T-helper 17 cell (primary cell): ENCODE measurements at places on chromosomes 3 and 15. TPM values are rescaled to one million over a fixed set of nuclear protein-coding genes. Genes with fewer than 3 reads are reported as not detected.

DNA sequence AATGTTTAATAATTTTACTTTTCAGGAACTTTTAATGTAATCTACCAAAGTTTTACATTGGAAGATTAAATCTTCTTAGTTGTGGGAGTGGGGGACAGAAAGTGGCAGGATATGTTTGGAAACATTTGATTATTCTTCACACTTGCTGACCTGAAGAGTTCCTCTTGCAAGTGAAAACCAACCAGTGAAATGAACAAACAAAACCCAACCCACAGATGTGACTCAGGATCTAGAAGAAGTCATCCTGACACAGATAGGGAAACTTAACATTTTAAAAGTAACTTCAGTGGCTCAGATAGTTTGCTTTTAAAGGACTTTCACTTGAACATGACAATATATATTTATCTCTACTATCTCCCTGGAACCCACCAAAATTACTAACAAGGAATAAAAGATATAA is 55.4 kb downstream of the ASTE1 start:
- DNase-seq: no peak

- no peak for DNase-seq
Observed at GRCh38 chr15:75198560-75199356, 2.9 kb upstream of the C15orf39 start.

- DNase-seq: no peak
Observed at GRCh38 chr15:66085128-66085527, 168.4 kb downstream of the MEGF11 start.

- no peak for DNase-seq
Observed at GRCh38 chr15:98648654-98649471, 524 bp downstream of the IGF1R start.

DNA sequence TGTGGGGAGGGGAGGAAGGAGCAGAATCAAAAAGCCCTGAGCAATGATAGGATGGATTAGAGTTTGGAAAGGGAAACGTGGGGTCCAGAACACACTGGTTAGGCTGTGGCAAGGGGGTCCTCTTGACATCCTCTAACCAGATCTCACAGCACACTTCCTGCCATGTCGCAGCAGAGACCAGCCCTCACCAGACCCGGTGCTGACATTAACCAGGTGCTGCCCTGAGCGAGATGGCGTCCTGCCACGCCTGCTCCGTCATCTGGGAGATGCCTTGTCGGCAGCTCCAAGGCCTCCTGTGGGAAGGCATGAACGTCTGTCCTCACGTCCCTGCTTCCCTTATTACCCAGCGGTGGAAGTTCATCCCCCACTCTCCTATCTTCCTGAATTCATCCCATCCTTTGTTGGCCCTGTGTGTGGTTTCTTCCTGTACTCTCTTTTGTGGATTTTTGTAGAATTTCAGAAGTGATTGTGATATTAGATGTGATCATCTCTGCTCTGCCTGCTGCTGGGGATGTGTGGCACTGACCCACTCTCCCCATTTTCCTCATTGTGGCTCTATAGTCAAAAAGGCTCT is 29.4 kb upstream of the MYZAP start:
- DNase-seq: no peak

AADAC gene
- total RNA-seq: not detected

MORC1 gene
- total RNA-seq: not detected

GPR149 gene
- not detected for total RNA-seq

GRCh38 chr15:76196269-76197231 is 114.7 kb downstream of the ETFA start:
- DNase-seq: no peak

DNA sequence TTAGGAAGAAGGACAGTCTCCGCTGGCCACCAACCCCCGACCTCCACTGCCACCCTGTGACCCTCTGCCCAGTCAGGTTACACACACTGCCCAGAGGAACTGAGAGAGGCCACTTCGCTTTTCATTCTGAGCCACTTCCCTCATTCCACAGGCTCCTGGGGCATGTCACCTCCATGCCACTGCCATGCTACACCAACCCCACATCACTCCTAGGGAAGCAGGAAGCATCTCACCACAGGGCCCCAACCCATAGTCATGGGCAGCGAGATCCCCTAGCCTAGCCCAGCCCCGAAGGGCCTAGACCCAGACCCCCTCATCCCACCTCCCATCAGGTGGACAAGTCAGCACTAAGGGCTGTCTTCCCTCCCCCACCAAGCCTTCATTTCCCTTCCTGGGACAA is 1.4 kb downstream of the PLCB2 start:
- DNase-seq: no peak

LRCH3 gene
- 48.6 TPM for total RNA-seq
